Endothelial cell (in vitro differentiated cells): ENCODE measurements at places on chromosomes 2 and 18. TPM values are rescaled to one million over a fixed set of nuclear protein-coding genes. Genes with fewer than 3 reads are reported as not detected.

GPR39 gene
- total RNA-seq, result 0.62 TPM

- no peak for DNase-seq
These were observed 2.4 kb downstream of the MARS2 start for GRCh38 chr2:197707316-197708213.

SH3YL1 gene
- total RNA-seq, result 35.8 TPM

GRCh38 chr2:68512326-68512725, 44.9 kb downstream of the APLF start:
- DNase-seq, result no peak

DNA sequence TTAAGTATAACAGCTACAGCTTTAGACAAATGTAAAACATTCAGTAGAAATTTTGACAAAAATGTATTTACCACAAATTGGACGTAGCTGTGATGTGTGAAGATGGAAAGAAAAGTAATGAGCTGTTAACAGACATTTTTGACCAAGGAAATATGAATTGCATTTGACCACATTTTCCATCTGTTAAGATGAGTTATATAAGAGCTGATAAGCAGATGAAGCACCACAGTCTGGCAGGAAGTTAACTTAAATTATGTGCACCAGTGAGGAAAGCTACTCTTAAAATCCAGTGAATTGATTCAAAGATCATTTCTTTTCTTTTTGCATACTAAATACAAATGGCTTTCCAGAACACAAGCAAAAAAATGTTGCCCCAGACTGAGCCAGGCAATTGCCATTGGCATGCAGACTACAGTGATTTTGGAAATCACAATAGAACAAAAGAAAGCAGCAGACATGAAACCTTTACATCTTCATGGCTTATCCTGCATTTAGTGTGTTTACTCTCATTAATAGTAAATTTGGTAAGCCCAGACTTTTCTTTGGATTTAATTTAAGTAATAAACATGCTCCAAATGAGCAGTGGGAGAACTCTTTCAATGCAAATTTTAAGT, 493.7 kb downstream of the TMX3 start:
- no peak for DNase-seq

MAL gene
- total RNA-seq, result not detected

DNA sequence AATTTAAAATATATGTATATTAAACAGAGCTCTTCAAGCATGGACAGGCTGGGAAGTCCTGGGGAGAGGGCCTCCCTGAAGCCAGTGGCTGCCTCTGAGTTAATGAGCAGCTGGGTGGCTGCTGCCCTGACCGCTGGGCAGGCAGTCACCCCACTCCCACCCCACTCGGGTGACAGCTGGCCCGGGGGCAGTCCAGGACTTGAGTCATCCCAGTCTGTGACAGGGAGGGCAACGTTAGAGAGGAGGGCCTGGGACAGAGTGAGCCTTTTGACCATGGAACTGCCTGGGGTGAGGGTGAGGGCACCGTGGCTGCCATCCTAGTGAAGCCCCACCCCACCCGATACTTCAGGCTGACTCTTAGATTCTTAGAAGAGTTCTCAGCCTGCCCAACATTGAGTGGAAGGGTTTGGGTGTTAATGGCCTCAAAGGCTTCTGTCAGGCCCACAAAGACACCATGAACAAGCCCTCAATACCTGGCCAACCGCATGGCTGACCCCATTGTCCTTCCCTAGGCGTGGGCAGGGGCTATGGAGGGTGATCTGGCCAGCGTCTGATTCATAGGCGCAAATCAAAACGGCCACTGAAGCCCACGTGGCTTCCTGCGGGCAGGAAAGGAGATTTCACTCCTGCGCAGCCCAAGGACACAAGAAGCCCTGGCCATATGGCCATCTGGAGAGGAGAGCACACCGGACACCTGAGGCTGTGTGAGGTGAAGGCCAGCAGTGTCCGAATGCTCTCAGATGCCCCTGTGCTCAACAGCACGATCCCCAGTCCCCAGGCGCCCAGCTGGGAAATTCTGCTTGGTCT, 47.5 kb downstream of the MRPS5 start:
- no peak for DNase-seq

- DNase-seq, result no peak
These were observed 25.5 kb downstream of the FHL2 start for GRCh38 chr2:105373344-105373781.

GRCh38 chr2:105380432-105381100, 18.3 kb downstream of the FHL2 start:
- DNase-seq, result no peak

TNFAIP6 gene
- not detected for total RNA-seq

DNA sequence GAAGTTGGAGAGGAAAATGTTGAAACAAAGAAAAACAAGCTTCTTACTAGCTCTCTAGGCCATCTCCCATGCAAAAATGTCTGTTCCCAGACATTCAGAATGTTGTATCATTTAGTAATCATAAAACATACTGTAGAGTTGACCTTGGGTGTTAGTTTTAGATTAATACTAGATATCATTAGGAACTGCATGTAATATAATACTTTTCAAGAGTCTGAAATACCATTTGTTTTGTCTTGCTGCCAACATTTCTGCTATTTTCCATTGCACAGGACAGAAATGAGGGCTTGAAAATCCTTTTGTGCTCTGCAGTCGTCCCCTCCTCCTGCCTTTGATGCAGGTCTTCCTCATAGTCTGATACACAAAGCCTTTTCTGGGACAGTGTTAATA, 89.5 kb upstream of the RBMS1 start:
- DNase-seq, result no peak

CHRNA1 gene
- total RNA-seq, result 0.41 TPM

DSG2 gene
- total RNA-seq, result 60.5 TPM

PNKD gene
- 31.7 TPM for total RNA-seq

DNA sequence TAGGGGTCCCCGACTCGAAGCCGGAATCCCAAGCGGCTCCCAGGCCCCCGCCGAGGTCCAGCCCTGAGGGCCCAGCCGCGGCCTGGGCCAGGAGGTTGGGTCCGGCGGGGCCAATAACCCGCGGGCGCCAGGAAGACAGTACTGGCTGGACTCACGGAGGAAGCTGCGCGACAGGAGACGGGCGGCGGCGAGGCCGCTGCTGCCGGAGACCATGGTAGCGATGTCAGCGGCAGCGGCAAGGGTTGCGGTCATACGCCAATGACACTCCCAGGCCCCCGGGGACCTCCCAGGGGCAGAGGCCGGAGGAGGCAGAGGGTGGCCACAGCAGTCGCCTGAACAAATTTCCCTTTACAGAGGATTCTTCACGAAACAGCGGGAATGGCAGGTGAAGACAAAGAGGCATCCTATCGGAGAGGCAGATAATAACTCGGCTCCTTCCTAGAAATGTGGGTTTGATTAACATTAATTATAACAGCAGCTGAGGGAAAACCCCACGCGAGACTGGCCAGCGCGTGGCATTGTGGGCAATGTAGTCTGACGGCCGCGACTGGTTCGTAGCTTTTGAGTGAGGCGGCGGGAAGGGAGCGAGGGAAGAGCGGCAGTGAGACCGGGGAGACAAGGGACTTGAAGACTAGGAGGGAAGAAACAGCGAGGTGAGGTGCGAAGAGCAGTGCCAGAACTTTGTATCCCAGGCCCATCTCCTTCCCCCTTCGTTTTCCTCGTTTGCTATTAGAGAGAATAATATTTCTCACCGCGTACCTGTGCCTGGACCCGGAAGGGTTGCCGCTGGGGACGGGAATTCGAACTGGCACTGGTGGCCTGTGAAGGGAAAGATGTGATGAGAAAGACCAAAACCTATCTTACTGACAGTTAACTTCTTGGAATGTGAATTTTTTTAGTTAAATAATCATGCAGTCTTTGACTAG, at the start of gene SUCLG1:
TSS of gene SUCLG1 (minus strand) at position 263 of the 926 bp plus-strand sequence. CDS start at position 252, 11 bp downstream.
- peak; percentile 77 for DNase-seq

- DNase-seq, result no peak
These were observed 553.3 kb downstream of the ARHGAP15 start for GRCh38 chr2:143682436-143683055.

AMER3 gene
- total RNA-seq, result 0.18 TPM

GNAL gene
- total RNA-seq, result 9.7 TPM

- no peak for DNase-seq
These were observed 61.8 kb downstream of the CXCR4 start for GRCh38 chr2:136055929-136056688.

DNA sequence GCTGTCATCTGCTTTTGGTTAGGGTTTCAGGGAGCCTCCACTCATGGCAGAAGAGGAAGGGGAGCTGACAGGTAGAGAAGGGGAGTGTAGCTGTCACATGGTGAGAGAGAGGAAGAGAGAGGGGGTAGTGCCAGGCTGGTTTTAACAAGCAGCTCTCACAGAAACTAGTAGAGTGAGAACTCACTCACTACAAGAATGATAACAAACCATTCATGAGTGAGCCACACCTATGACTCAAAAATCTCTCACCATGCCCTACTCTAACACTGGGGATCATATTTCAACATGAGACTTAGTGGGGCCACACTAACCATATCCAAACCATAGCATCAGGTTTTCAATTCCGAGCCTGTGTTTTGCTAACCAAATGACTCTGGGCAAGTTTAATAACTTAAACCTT, 274.9 kb upstream of the VWC2L start:
- DNase-seq, result no peak

- no peak for DNase-seq
These were observed 2.5 kb downstream of the RTN4 start for GRCh38 chr2:55047677-55048299.

GRCh38 chr2:223554923-223555322, 47.2 kb downstream of the SCG2 start:
- DNase-seq, result no peak

DNAJC5G gene
- total RNA-seq, result not detected

VAMP5 gene
- total RNA-seq, result 296 TPM

C1GALT1C1L gene
- 0.31 TPM for total RNA-seq

DNA sequence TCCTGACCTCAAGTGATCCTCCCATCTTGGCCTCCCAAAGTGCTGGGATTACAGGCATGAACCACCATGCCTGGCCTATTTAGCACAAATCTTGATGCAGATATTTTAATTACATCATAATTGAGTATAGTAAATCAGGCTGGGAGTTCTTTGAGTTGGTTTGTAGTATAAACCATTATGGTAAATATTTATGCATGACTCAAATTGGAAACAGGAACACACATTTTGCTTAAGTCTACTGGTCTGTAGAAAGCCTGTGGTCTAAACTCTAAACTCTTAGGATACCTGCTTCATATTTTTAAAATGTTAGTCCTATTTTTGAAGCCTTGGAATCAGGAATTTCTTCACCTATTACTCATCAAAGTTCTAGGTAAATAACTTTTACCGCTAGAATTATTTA, 16.8 kb downstream of the ASXL3 start:
- no peak for DNase-seq

GRCh38 chr18:36672437-36673344, 156.1 kb downstream of the TPGS2 start:
- DNase-seq, result no peak

DNA sequence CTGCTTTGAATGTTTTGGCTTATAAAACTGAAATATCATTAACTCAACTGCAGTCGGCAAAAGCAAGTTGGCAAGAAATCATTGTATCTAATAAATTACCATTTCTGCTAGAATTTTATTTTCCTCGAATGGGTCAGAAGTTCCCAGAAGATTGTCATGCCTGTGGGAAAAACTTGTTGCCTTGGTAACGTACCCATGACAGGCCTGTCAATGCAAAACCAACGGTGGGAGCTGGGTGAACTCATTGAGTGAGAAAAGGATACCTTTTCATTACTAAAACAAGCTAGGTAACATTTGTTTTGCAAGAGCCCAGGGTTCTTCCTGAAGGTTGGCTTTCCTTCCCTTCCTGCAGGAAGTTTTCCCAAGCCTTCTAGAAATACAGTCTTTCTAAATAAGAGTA, 9.5 kb downstream of the PLB1 start:
- no peak for DNase-seq

- DNase-seq, result no peak
These were observed 130.9 kb upstream of the ITGA6 start for GRCh38 chr2:172296267-172297046.

GRCh38 chr2:145824384-145824783, 1304.5 kb upstream of the ZEB2 start:
- DNase-seq, result no peak

- no peak for DNase-seq
These were observed 85.1 kb upstream of the TTC39C start for GRCh38 chr18:23929362-23929930.

GRCh38 chr18:23838233-23838632, 149.0 kb downstream of the LAMA3 start:
- no peak for DNase-seq

DNA sequence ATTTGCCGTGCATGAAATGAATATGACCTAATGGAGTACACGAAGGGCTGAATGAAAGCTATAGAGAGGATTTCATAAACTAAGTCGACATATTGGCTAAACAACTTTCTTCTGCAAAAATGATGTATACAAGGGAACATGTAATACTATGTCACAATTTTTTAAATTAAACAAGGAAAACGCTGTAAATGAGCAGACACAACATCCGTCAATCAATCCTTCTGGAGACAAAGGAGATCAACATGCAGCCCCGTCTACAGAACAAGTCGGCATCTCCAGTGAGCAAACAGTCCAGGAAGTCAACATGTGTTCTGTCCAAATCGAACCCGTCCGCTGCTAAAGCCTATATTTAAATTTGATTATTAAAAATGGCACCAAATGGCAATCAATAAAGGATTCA, 180.8 kb downstream of the TCF4 start:
- DNase-seq, result no peak

MYCN gene
- 8.5 TPM for total RNA-seq

PLGLB2 gene
- 1.5 TPM for total RNA-seq

- no peak for DNase-seq
These were observed 53.0 kb downstream of the RAB27B start for GRCh38 chr18:54881229-54881768.

MROH2A gene
- total RNA-seq, result 0.31 TPM

DNA sequence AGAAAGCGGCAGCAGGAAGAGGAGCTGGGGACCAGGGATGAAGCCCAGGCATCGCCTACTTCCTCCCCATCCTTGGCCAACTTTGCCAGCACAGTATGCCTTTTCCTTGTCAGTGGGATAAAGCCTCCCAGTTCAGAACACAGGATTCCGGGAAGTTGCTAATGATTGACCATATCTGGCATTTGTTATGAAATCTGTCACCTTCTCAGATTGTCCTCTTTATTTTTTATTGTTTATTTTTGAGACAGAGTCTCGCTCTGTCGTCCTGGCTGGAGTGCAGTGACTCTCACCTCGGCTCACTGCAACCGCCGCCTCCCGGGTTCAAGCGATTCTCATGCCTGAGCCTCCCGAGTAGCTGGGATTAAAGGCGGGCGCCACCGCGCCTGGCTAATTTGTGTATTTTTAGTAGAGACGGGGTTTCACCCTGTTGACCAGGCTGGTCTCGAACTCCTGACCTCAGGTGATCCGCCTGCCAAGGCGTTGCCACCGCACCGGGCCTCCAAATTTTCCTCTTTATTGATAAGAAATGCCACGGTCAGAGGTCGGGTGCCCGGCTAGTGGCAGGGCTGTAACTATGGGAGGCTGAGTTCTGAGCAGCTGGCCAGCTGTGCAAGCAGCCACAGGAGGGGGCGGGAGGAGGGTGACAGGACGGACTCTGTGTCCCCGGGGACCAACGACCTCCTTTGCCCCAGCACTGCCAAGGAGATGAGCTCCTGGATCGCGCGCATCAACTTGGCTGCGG, 24.4 kb downstream of the PSD4 start:
- no peak for DNase-seq

SPATS2L gene
- total RNA-seq, result 72.9 TPM

STARD6 gene
- 0.54 TPM for total RNA-seq

IKZF2 gene
- total RNA-seq, result 4.0 TPM
